ENCODE measurements at places on chromosomes 7 and 10. TPM values are rescaled to one million over a fixed set of nuclear protein-coding genes. Genes with fewer than 3 reads are reported as not detected.

The AS3MT gene
- total RNA-seq: 4.7 TPM

The TRIL gene
- total RNA-seq: not detected

The EPO gene
- total RNA-seq: not detected

The SPAM1 gene
- total RNA-seq: not detected

The ERV3-1 gene
- total RNA-seq: 3.3 TPM

The PTN gene
- not detected for total RNA-seq

The EIF5AL1 gene
- 2.3 TPM for total RNA-seq

The AKR1B1 gene
- total RNA-seq: 2,669 TPM

The FGFBP3 gene
- total RNA-seq: 2.2 TPM

The LIPN gene
- not detected for total RNA-seq

The HMX2 gene
- 0.15 TPM for total RNA-seq

The CDK5 gene
- total RNA-seq: 32.6 TPM

The SLC29A4 gene
- total RNA-seq: 11.3 TPM

The TMEM229A gene
- not detected for total RNA-seq

The HOXA11 gene
- 0.65 TPM for total RNA-seq

The SCD gene
- total RNA-seq: 206 TPM

The IGFBP3 gene
- 302 TPM for total RNA-seq

The IKZF1 gene
- total RNA-seq: not detected

The FFAR4 gene
- 0.31 TPM for total RNA-seq

The RASA4 gene
- total RNA-seq: 2.6 TPM

The CHAT gene
- not detected for total RNA-seq

The SPOCK2 gene
- total RNA-seq: 0.52 TPM

The FLNC gene
- 4.9 TPM for total RNA-seq

The DRGX gene
- total RNA-seq: not detected

The DAGLB gene
- total RNA-seq: 26.1 TPM

The KAZALD1 gene
- total RNA-seq: 2.8 TPM

The CCDC3 gene
- 0.95 TPM for total RNA-seq

The CNTNAP2 gene
- total RNA-seq: 0.06 TPM

The FGF8 gene
- 0.08 TPM for total RNA-seq

The TMEM213 gene
- not detected for total RNA-seq

The NEBL gene
- total RNA-seq: 2.7 TPM

The GLCCI1 gene
- total RNA-seq: 1.2 TPM

The RPEL1 gene
- total RNA-seq: not detected

The JAKMIP3 gene
- 1.8 TPM for total RNA-seq

The CYP26C1 gene
- not detected for total RNA-seq

The HOXA6 gene
- total RNA-seq: 2.5 TPM

The PTPRE gene
- total RNA-seq: 3.7 TPM

The UNC5B gene
- 0.87 TPM for total RNA-seq

The CYP3A5 gene
- total RNA-seq: 1.5 TPM
